ENCODE measurements at places on chromosomes 7 and 10.

DNA sequence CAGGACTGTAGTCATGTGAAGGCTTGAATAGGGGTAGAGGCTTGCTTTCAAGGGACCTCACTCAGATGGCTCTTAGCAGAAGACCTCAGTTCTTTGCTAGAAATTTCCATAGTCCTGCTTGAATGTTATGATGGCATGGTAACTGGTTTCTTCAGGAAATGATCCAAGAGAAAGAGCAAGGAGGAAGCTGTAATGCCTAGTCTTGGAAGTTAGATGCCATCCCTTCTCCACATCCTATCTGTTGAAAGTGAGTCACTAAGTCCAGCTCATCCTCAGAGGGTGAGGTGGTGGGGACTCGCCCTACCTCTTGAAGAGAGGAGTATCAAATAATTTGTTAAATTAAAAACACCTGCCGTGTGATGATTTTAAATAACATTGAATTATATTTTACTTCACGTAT, 4.6 kb downstream of the MGAM start:
- DNase-seq = no peak

DNA sequence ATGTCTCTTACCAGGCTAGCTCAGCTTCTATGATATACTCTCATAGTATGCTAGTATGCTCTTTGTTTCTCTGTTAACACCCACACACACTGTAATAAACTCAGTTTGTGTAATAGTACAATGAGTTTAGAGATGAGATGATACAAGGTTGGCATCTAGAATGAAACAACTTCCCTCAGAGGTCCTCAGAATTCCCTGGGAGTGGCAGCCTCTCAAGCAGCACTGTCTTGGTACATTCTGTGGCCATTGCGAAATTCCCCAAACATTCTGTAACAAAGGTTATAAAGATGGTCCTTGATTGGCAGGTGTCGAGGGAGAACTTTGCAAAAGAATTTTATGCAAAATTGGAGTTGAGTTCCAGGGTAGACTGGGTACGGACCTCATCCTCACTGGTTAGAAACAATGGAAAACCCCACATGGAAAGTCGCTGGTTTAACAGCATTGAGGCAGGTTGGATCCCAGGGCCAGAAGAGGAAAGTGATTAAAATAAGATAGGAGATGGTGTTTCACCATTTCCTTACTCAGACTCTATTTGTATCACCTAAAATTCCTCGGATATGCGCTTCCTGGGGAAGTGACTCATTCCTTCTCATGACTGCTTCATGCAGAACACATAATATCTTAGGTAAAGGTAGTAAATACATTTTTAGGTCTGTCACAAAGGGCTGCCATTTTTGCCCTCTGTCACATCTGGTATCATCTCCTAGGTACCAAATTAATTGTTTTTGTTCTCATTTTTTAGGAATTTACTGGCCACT, 657.8 kb downstream of the SORCS1 start:
- no peak for DNase-seq

- no peak for DNase-seq
These were observed 247.3 kb upstream of the HPS1 start for GRCh38 chr10:98694014-98694413.

GRCh38 chr10:81013771-81014170, 476.1 kb downstream of the SH2D4B start:
- no peak for DNase-seq

- no peak for DNase-seq
These were observed 1247.3 kb downstream of the NXPH1 start for GRCh38 chr7:9680713-9681112.

All from SJSA1 (cell line).